Keratinocyte (primary cell): ENCODE measurements at places on chromosomes 2 and 18. TPM values are rescaled to one million over a fixed set of nuclear protein-coding genes. Genes with fewer than 3 reads are reported as not detected.

- H3K27ac ChIP-seq, result peak overlapping the region; percentile 59
- no peaks in the 10 kb centered on the region for H3K27me3 ChIP-seq
- peaks cover 12% of the 10 kb centered on the region for H3K4me1 ChIP-seq
- peak; percentile 25 for DNase-seq
Measured at GRCh38 chr2:209125291-209125690, 298.6 kb upstream of the MAP2 start.

DNA sequence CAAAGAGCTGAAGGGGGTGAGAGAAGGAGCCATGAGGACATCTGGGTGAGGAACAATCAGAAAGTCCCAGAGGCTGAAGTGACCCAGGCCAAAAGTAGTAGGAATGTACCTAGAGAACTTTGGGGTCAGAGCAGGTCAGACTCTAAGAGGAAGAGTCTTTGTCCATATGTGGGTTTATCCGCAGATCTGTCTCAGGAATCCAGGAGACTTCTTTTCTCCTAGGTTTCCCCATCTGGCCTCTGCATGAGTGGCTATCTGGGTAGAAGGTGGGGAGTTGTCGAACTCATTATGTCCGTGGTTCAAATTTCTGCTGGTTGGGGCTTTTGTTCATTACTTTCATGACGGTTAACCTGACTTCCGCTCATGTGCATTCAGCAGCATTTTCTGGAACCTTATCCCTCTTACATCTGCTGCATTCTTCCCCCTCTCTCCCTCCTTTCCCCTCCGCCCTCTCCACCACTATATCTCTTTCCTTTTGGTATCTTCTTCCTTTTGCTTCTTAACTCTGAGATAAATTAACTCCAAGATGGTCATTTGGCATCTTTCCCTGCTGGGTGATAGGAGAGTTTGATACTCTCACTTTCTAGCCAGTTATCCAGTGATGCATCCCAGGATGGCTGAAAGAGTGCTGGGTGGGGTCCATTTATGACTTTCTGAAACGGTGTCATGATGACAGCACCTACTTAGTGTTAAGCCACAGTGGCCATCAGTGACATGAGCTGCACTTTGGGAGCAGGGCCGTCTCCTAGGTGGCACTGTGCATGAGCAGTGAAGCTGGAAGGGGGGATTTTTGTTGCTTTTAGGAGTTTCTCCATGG lies 2.1 kb downstream of the LIPG start:
- peaks cover 51% of the 10 kb centered on the region for H3K4me1 ChIP-seq
- peak overlapping the region; percentile 66 for H3K4me3 ChIP-seq
- no peak for DNase-seq
- H3K27me3 ChIP-seq, result no peaks in the 10 kb centered on the region

The KCMF1 gene
- polyA plus RNA-seq, result 75.9 to 111 TPM (median 95.1 TPM) in 3 replicates

DNA sequence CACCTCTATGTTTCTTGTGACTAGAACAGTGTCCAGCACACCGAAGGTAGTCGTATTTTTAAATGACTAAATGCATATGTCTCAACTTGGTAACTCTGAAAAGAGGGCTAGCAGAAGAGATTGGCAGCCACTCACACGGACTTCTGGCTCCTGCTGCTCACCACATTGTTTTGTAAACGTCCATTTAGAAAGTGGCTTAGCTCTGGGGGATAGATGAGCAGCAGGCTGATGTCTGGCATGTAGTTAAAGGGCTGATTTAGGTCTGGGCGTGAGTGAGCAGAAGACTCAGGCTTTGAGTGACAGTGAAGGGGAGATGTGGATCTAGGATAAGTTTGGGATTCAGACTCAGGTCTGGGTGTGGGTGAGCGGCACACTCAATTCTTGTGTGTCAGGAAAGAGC lies 372.9 kb upstream of the HS6ST1 start:
- H3K27me3 ChIP-seq, result no peaks in the 10 kb centered on the region
- DNase-seq, result no peak
- no peaks in the 10 kb centered on the region for H3K36me3 ChIP-seq
- H3K27ac ChIP-seq, result no peak overlapping the region

GRCh38 chr2:229231328-229231868 lies 39.7 kb downstream of the PID1 start:
- no peaks in the 10 kb centered on the region for H3K27me3 ChIP-seq
- no peak for DNase-seq
- no peaks in the 10 kb centered on the region for H3K36me3 ChIP-seq
- H3K27ac ChIP-seq, result no peak overlapping the region
- no peak overlapping the region for H3K4me3 ChIP-seq

The EN1 gene
- polyA plus RNA-seq, result 0.05 to 0.24 TPM (median 0.08 TPM) in 3 replicates

DNA sequence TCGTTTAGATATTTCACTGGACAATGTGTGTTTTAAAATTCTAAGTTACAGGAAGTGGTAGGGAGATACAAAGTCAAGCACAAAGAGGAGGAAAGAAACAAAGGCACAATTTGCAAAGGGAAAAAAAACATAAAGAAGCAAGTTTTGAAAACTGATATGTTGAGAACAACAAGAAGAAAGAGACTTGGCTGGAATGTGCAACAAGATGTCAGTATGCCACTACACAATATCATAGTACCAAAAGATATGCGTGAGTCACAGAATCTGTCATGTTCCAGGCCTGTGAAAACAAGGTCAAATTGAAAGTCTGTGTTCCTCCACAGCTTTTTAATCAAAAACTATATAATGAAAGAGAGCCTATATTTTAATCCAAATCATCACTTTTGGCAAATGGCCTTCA lies 12.0 kb downstream of the EXOC6B start:
- no peak for DNase-seq
- peaks cover 12% of the 10 kb centered on the region for H3K4me1 ChIP-seq
- H3K4me3 ChIP-seq, result no peak overlapping the region
- no peak overlapping the region for H3K27ac ChIP-seq
- peaks cover 5% of the 10 kb centered on the region for H3K36me3 ChIP-seq

- H3K36me3 ChIP-seq, result no peaks in the 10 kb centered on the region
- peaks cover 13% of the 10 kb centered on the region for H3K4me1 ChIP-seq
- H3K27me3 ChIP-seq, result no peaks in the 10 kb centered on the region
Measured at GRCh38 chr18:60044290-60045006, 144.7 kb downstream of the PMAIP1 start.

DNA sequence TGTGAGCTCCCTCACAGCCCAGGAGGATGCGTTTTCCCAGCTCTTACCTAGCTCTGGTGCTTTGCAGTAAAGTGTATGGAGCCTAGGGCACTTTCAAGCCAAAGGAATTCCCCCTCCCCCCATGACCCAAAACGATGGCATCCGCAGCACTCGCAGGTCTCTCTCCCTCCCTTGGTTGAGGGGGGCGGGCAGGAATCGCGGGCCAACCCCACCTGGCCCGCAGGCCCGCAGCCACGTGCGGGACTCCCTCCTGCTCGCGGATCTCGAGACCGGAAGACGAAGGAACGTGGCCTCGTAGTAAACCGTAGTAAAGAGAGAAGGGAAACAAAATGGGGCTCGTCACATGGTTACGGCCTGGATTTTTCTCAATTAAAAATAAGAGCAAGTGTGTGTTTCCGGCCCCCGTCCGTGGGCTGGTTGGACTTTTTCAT lies 8.5 kb downstream of the IRS1 start:
- peaks cover 5% of the 10 kb centered on the region for H3K36me3 ChIP-seq
- H3K27me3 ChIP-seq, result no peaks in the 10 kb centered on the region
- DNase-seq, result no peak
- peaks cover 35% of the 10 kb centered on the region for H3K4me1 ChIP-seq
- H3K4me3 ChIP-seq, result peak overlapping the region; percentile 74
- H3K27ac ChIP-seq, result peak overlapping the region; percentile 95

The HOXD1 gene
- not detected in 3 replicates for polyA plus RNA-seq

GRCh38 chr2:133606616-133607015 lies 38.4 kb upstream of the NCKAP5 start:
- DNase-seq, result no peak
- no peaks in the 10 kb centered on the region for H3K27me3 ChIP-seq
- H3K36me3 ChIP-seq, result no peaks in the 10 kb centered on the region
- no peak overlapping the region for H3K4me3 ChIP-seq

The DARS1 gene
- 78.3 to 129 TPM (median 80.3 TPM) in 3 replicates for polyA plus RNA-seq

- H3K27me3 ChIP-seq, result peaks cover 37% of the 10 kb centered on the region
- no peak for DNase-seq
- no peaks in the 10 kb centered on the region for H3K4me1 ChIP-seq
- H3K27ac ChIP-seq, result no peak within 1 kb of the TSS
- no peaks in the 10 kb centered on the region for H3K36me3 ChIP-seq
- no peak within 1 kb of the TSS for H3K4me3 ChIP-seq
Measured at GRCh38 chr2:119523952-119524694, at the start of gene SCTR. Gene SCTR (minus strand): TSS chr2:119524483. CDS start chr2:119524226, 257 bp downstream.

The CXCR1 gene
- 12.7 to 23.5 TPM (median 14.5 TPM) in 3 replicates for polyA plus RNA-seq

The MEIS1 gene
- polyA plus RNA-seq, result 2.2 to 4.4 TPM (median 3.1 TPM) in 3 replicates

DNA sequence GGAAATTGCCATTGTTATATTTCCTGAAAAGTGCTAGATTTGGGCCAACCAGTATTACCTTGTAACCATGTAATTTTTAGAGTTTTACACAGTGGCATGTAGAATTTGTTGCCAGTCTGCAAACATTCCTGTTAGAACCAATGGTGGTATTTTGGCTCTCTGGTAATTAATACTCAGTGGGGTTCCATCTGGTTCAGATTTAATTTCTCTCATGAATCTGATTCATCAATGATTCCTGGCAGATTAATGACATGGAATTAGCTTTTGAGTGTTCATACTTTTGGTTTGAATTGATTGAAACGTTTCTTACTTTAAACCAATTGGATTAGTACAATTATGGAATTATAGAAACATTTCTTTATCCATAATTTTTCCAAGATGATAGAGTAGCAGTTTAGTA lies 93.2 kb downstream of the MC4R start:
- H3K27ac ChIP-seq, result no peak overlapping the region
- no peaks in the 10 kb centered on the region for H3K27me3 ChIP-seq
- H3K4me3 ChIP-seq, result no peak overlapping the region
- no peaks in the 10 kb centered on the region for H3K36me3 ChIP-seq
- H3K4me1 ChIP-seq, result no peaks in the 10 kb centered on the region

GRCh38 chr2:237306083-237306786 lies 107.7 kb downstream of the COL6A3 start:
- H3K27ac ChIP-seq, result no peak overlapping the region
- H3K4me3 ChIP-seq, result no peak overlapping the region
- no peak for DNase-seq

The NPAS2 gene
- 14.9 to 24.0 TPM (median 17.7 TPM) in 3 replicates for polyA plus RNA-seq

The EHD3 gene
- 5.1 to 8.2 TPM (median 6.5 TPM) in 3 replicates for polyA plus RNA-seq

- H3K36me3 ChIP-seq, result no peaks in the 10 kb centered on the region
- H3K27me3 ChIP-seq, result no peaks in the 10 kb centered on the region
- no peak overlapping the region for H3K4me3 ChIP-seq
Measured at GRCh38 chr2:151198645-151199044, 63.0 kb downstream of the RBM43 start.

GRCh38 chr2:9795071-9795470 lies 48.2 kb upstream of the TAF1B start:
- no peak overlapping the region for H3K4me3 ChIP-seq
- peaks cover 16% of the 10 kb centered on the region for H3K4me1 ChIP-seq
- H3K27ac ChIP-seq, result no peak overlapping the region
- no peak for DNase-seq
- H3K36me3 ChIP-seq, result no peaks in the 10 kb centered on the region

The IRS1 gene
- 10.1 to 15.8 TPM (median 11.2 TPM) in 3 replicates for polyA plus RNA-seq

The IL1RL1 gene
- 0.22 to 1.3 TPM (median 0.93 TPM) in 3 replicates for polyA plus RNA-seq

DNA sequence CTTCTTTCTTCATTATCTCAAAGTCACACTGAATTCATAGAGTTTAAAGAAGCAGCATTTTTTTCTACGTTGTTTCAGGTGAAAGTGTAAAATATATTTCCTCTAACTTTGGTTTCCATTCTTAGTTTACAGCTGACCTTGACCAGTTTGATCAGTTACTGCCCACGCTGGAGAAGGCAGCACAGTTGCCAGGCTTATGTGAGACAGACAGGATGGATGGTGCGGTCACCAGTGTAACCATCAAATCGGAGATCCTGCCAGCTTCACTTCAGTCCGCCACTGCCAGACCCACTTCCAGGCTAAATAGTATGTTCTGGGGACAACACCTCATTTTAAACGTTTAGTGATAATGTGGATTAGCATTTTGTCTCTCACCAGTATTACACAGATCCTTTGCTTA lies 82.4 kb downstream of the PTRHD1 start:
- H3K27me3 ChIP-seq, result no peaks in the 10 kb centered on the region
- no peak for DNase-seq
- peaks cover 3% of the 10 kb centered on the region for H3K4me1 ChIP-seq
- no peaks in the 10 kb centered on the region for H3K36me3 ChIP-seq

- no peaks in the 10 kb centered on the region for H3K27me3 ChIP-seq
- no peak overlapping the region for H3K4me3 ChIP-seq
- H3K4me1 ChIP-seq, result no peaks in the 10 kb centered on the region
- H3K36me3 ChIP-seq, result no peaks in the 10 kb centered on the region
Measured at GRCh38 chr2:37827455-37827854, 97.6 kb upstream of the RMDN2 start.

DNA sequence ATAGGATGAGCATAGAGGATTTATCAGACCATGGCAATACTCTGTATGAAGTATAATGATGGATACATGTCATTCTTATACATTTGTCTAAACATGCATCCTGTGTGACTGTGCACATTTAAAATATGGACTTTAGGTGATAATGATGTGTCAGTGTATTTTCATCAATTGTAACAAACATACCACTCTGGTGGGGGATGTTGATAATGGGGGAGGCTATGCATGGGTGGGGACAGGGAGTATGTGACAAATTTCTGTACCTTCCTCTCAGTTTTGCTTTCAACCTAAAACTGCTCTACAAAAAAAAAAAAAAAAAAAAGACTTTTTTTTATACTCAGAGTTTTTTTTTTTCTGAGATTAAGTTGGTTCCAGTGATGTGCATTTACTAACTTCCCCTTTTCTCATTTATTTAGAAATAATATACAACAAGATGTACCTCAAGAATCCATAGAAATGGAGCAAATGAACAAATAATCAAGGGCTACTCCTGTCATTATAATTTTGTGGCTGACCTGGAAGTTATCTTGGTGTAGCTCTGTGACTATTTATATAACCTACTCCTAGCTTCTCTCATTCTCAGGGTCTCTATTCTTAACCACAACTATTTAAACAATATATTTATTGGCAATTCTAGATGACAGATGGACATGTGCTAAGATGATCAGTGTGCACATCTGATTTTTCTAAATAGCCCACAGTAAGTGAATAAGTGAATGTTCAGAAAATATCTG lies 108.9 kb upstream of the ITGA4 start:
- H3K36me3 ChIP-seq, result no peaks in the 10 kb centered on the region
- DNase-seq, result no peak
- H3K27me3 ChIP-seq, result no peaks in the 10 kb centered on the region
- H3K27ac ChIP-seq, result no peak overlapping the region
- H3K4me3 ChIP-seq, result no peak overlapping the region
- H3K4me1 ChIP-seq, result no peaks in the 10 kb centered on the region

The APOB gene
- 0.01 TPM in 2 of 3 replicates, not detected in the other for polyA plus RNA-seq

The RFX8 gene
- 0.05 TPM in 1 of 3 replicates, not detected in the others for polyA plus RNA-seq
